ENCODE measurements at places on chromosomes 11 and 22.

GRCh38 chr11:9680028-9680427 lies 16.2 kb downstream of the SWAP70 start:
- no peak for DNase-seq

GRCh38 chr11:76214968-76215548 lies 8.8 kb upstream of the WNT11 start:
- DNase-seq, result no peak

DNA sequence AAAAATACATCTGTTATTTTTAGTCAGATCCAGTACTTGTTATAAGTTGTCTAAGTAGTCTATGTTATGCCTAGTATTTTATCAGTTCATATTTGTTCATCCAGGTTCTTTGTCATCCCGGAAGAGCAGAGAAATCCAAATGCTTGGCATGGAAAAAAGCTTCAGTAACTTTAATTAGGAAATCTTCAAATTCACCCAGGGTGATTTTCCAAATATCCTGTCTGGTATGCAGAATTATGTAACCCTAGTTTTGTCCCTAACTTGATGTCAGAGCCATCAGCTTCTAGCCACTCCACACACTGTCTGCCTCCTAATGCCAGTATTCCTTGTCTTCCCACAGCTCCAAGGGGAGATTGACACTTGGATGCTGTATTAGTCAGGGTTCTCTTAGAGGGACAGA lies 216.2 kb downstream of the ARHGAP42 start:
- no peak for DNase-seq

DNA sequence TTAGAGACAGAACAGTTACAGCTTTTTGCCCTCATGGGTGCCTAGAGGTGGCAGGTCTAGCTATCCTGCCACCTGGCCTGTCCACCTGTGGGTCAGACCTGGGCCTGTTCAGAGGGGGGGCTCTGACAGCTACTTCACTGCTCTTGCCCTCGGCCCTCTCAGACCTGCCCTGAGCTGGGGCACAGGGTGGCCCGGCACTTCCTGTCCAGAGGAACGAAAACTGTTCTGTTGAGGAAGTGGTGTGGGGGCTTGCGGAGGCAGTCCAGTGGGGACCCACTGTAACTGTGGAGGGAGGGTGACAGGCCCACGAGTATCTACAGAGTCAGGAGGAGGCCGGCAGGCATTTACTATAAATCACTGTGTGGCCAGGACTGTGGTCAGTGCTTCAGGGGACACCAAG lies 16.2 kb downstream of the TESMIN start:
- DNase-seq, result peak; percentile 26

DNA sequence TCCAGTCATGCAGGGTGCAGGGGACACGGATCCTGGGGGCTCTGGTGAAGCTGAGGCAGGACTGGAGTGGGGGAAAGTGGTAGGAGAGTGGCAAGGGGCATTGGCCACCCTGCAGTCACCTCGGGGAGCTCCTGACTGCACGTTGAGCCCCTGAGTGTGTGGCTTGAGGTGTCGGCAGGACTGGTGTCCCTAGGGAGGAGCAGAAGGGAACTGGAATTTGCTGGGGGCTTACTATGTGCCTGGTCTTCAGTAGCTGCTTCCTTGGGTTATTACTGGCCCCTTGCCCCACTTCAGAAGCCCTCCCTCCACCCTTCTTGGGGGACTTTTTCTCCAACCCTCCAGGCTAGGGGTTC lies 31.5 kb downstream of the IFT27 start:
- peak; percentile 11 for DNase-seq

- peak; percentile 34 for DNase-seq
Measured at GRCh38 chr22:48369789-48370507, 1457.7 kb downstream of the BRD1 start.

- no peak for DNase-seq
Measured at GRCh38 chr11:98107736-98108135, 913.0 kb upstream of the CNTN5 start.

GRCh38 chr22:24153353-24153752 lies 27.9 kb upstream of the SUSD2 start:
- DNase-seq, result no peak

- no peak for DNase-seq
Measured at GRCh38 chr22:26905076-26905475, 247.7 kb downstream of the MIAT start.

- no peak for DNase-seq
Measured at GRCh38 chr11:97332271-97332670, 942.5 kb downstream of the JRKL start.

- DNase-seq, result no peak
Measured at GRCh38 chr11:32427935-32428664, 7.2 kb downstream of the WT1 start.

DNA sequence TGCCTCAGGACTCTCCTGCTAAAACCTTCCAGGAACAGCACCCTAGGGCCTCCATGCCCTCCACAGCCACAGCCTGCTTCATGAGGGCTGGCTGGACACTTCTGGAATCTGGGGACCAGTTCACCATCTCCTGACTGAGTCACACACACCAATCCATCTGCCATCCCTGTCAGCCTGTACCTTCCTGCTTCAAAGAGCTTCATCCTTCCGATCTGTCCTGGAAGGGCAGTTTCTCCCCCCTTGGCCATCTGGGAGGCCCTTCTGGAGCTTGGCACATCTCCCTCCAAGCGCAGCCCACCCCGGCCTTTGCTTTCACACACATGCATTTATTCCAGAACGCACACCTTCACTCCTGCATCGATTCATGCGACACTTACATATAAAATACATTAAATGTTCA lies 13.0 kb downstream of the APBB1 start:
- no peak for DNase-seq

- no peak for DNase-seq
Measured at GRCh38 chr11:34273099-34273498, 84.7 kb downstream of the ABTB2 start.

All from upper lobe of left lung (tissue), 6 donors.